ENCODE measurements at places on chromosomes 13 and 19.

- DNase-seq = peak; percentile 84
Observed at GRCh38 chr13:30744056-30744680, 8.8 kb downstream of the ALOX5AP start.

DNA sequence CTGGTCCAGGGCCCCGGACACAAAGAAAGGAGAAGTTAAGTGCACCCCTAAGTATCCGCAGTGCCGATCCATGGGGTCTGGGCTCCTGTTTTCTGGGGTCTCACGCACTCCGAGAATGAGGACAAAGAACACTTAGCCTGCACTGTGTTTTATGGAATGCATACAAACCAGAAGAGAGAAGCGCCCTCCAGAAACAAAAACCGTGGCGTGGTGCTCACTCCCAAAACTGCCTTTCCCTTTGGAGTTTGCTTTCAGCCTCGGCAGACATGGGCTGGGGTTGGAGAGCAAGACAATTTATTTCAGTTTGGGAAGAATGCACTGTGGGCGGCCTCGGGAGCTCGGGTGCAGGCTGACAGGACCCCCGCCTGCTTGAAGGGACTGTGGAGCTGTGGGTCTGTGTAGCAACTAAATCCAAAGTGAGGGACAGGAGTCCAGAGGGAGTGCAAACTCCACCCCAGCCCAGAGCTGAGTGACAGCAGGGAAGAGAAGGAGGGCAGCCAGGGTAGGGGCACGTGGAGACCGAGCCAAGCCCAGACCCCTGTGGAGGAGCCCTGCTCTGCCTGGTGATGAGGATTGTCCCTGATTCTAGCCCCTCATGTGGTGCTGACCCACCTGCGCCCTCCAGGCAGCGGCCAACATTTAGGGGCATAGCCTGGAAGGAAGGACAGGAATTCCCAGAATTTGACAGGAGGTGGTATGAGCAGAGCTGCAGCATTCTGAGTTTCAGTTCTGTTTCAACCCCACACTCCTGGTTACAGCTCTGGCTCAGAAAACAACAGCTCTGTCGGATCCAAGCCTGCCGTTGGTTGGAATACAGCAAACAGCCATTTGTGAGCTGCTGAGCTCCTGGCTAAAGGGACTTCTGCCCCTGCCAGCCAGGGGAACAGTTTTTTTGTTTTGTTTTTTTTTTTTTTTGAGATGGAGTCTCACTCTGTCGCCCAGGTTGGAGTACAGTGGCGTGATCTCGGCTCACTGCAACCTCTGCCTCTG lies 37.8 kb upstream of the POP4 start:
- DNase-seq = no peak

- no peak for DNase-seq
Observed at GRCh38 chr19:7982103-7982502, 23.3 kb downstream of the ELAVL1 start.

DNA sequence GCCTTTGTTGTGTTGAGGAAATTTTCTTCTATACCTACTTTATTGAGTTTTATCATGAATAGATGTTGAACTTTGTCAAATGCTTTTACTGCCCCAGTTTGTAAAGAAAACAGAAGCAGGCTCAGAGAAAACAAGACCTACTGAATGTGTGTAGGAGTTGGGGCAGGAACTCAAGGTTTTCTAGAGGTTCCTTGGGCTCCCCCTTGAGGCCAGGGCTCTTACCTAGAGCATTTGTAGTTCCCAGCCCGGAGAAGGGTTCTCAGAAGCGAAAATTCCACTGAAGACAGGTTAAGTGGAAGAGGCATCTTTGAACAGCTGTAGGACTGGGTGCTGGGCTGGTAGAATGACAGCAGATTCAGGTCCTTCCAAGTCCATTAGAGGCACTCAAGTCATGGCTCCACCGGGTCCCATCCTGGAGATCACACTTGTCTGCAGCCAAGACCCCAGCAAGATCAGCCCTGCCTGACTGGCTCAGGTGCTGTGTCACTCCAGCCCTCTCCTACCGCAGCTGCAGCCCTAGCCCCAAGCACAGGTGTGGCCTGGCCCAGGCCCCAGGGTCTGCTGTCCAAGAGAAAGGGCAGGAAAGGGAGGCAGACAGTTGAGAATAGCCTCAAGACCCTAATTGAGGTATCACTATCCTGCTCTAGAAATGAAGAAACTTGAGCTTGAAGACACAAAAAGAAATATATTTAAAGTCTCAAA lies 425.5 kb downstream of the PCDH20 start:
- no peak for DNase-seq

- DNase-seq = no peak
Observed at GRCh38 chr13:104817271-104817670, 1718.2 kb downstream of the EFNB2 start.

DNA sequence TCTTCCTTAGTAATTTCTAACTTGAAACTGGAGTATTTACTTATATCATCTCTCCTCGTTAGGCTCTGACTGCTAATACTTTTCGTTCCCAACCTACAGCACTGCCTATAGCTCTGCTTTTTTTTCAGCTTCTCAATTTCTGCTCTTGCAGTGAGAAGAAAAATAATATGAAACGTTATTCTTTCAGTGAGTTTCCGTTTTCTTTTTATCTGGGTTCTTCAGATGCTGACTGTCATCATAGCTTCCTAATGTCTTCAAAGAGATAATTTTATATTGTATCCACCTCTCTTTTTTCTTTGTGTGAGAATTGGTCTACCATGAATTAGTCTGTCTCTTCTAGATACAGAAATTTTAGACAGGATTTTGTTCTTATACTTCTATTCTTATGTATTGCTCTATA lies 454.9 kb downstream of the LMO7 start:
- no peak for DNase-seq

- DNase-seq = no peak
Observed at GRCh38 chr13:40192452-40192851, 474.0 kb downstream of the FOXO1 start.

- DNase-seq = no peak
Observed at GRCh38 chr19:47495478-47496372, 11.7 kb upstream of the KPTN start.

DNA sequence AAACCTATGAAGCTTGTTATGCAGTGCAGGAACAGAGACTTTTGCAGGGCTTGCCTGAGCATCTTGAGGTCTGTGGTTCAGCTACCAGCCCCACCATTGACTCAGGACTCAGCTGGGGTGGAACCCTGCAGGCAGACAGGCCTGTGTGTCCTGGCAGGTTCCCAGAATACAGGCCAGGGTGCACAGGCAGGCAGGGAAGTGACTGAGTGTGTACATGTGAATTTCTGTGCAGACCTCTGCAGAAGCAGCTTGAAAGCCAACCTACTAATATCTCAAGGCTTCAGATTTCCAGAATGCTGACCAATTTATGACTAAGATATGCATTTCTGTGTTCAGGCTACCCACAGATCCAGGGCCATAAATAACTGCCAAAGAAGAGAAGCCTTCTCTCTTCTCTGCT lies 254.4 kb downstream of the DLEU7 start:
- no peak for DNase-seq

DNA sequence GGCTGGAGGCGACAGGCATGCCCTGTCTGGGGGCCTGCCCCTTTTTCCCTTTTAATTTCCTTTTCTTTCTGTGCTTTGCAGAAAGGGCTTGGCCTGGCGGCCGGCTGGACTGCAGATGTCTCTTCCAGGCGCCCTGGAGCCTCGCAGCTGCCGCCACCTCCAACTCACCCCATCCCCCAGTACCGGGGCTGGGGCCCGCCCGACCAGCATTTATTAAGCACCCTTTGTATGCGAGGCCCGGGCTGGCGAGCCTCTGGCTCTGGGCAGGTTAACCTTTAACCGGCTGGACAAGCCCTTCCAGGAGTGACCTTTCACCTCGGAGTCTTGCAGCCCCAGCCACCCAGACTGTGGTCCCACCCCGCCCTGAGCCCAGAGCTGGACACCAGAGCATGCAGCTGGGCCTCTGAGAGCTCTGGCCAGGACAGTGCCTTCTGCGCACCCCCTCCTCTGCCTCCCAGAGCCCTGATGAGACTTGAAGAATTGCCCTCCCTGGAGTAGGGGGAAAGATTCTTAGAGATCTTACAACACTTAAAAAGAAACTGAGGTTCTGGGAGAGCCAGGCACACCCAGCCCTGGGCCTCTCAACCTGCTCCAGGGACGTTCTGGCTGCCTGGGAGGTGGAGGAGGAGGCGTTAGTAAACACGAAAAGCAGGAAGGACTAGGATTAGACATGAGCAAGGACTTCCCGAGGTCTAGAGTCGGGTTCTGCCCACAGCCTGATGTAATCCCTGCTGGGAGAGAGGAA lies 1.1 kb upstream of the NR2F6 start:
- DNase-seq = no peak

- DNase-seq = no peak
Observed at GRCh38 chr13:25330541-25330940, 29.1 kb downstream of the NUP58 start.

DNA sequence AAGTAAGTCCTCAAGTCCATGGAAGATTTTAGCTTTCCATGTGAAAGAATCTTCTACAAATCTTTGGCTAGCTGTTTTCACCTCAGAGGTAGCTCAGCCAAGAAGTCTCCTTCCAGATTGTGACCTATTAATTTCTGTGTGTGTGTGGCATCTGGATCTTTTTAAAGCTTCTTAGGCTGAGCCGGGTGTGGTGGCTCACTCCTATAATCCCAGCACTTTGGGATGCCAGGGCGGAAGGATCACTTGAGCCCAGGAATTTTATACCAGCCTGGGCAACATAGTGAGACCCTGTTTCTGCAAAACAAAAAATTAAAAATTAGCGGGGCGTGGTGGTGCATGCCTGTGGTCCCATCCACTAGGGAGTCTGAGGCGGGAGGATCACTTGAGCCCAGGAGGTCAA lies 13.4 kb upstream of the SLC44A2 start:
- no peak for DNase-seq

DNA sequence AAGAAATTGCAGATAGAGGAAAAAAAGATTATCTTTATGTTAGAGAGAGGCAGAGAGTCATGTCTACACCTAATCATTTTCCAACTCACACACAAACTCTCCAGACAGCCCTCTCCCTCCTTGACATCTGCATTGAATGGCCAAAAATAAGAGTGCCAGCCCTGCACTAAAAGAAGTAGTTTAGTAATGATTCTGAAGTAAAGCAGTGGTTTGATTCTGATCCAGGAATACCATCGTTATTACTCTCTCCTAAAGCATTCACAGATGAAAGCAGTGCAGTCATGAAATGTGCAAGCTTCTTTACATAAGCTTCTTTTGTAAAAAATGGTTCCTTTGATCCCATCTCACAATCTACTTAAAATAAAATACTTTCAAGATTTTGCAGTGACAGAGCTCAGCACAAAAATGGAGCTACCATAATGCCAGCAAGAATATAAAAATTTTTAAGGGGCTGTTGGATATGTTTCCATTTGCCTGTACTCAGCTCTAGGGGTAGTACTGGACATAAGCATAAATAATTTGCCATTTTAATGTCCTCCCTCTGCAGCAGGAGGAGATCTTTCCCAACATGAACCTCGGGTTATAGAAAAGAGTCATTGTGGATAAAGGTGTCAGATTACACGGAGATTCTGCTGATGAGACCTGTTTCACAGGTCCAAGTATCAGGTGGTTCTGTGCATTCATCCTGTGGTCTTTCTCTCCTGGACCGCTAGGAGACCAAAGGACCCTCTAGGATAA lies 406.3 kb downstream of the DCT start:
- DNase-seq = no peak

- DNase-seq = no peak
Observed at GRCh38 chr19:34573226-34573864, 91.8 kb downstream of the WTIP start.

DNA sequence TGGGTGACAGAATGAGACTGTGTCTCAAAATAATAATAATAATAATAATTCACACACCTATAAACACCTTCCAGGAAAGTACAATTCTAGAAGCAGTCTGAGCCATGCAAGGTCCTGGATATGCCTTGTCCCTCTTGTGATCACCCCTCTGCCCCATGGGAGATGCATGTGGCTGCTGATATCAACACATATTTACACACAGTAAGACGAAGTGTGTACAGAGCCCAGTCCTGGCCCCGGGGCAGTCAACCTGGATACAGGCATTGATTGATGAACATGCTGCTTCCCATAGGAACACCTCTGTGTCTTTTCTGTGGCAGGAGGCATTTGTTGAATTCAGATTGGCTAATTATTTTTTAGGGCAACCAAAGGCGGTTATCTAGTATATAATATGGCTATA lies 3.2 kb downstream of the SULT2A1 start:
- DNase-seq = no peak

GRCh38 chr19:1825909-1826556 lies 14.0 kb upstream of the ATP8B3 start:
- DNase-seq = peak; percentile 100

DNA sequence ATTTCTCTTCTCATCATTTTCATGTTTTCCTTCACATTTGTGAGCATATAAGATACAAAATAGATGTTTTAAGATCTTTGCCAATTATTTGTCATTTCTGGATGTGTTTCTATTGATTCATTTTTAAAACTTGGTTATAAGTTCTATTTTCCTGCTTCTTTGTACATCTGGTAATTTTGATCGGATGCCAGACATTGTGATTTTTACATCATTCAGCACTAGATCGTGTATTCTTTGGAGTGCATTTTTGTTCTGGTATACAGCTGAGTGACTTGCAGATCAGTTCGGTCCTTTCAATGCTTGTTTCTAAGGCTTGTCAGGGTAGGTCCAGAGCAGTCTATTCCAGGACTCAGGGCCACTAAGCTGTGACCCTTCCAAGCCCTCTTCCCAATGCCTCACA lies 198.2 kb downstream of the KLF12 start:
- DNase-seq = no peak

DNA sequence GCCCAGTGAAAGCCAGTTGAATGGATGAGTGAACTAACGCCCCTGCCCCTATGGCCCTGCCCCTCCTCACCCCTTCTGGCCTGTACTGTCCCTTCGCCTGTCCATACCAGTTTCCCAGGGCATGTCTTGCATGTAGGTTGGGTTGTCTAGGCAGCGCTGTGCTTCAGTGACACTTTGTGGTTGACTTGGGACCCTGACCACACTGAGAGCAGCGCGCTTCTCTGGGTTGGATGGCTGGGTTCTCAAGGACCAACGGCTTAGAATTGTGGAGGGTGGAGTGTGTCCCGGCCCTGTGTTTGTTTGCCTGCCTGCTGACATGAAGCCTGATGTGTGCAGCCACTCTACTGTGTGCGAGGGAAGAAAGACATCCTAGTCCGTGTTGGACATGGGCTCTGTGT lies 15.8 kb downstream of the GATAD2A start:
- DNase-seq = no peak

DNA sequence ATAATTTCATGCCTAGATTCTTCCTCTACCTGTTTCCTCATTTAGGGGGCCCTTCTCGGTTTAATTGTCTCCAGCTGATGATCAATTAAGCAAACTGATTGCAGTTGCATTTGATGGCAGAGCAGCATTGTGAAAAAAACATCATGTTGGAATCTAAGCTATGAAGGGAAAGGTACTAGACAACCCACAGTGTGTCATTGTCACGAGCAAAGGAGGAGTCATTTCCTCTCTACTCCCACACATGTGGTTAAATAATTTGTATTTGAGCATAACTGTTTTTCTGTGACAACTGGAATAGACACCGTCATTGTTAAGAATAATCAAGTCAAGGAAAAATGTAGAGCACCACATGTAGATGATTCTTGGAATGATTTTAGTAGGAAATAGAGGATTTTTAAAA lies 240.3 kb downstream of the DCT start:
- no peak for DNase-seq
